CD4-positive, CD25-positive, alpha-beta regulatory T cell (primary cell): ENCODE measurements at places on chromosomes 1 and 21. TPM values are rescaled to one million over a fixed set of nuclear protein-coding genes. Genes with fewer than 3 reads are reported as not detected.

- DNase-seq = no peak
These were observed 599.1 kb downstream of the NPHP4 start for GRCh38 chr1:5393146-5393545.

- no peak for DNase-seq
These were observed 13.3 kb upstream of the BARHL2 start for GRCh38 chr1:90730243-90731022.

DNA sequence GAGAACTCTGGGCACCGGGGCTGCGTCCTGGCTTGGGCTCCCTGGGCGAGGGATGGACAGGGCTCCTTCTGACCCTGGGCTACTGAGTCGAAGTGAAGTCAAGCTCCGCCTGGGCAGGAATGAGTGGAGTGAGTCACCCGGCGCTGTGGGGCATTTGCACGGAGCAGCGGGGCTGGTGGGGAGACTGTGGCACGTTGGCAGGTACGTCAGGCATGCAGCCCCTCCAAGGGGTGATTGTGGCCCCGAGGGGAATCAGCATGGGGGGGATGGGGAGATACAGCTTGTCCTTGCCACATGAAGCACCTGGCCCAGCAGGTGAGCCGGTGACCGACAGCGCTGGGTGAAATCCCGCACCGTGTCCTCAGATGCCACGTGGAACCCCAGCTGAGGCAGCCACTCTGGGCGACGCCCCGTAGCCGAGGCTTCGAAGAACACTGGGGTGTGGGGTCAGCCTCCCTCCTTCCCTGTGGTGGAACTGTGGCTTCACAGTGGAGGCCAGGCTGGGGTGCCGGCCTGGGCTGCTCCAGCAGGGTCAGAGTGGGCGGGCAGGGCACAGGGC lies 62.3 kb downstream of the COL18A1 start:
- DNase-seq = no peak

GRCh38 chr1:205488074-205488723 lies 16.3 kb upstream of the CDK18 start:
- DNase-seq = peak; percentile 29

GRCh38 chr21:29164323-29164942 lies 34.0 kb downstream of the MAP3K7CL start:
- no peak for DNase-seq

RHD gene
- total RNA-seq = 0.20 TPM

DNA sequence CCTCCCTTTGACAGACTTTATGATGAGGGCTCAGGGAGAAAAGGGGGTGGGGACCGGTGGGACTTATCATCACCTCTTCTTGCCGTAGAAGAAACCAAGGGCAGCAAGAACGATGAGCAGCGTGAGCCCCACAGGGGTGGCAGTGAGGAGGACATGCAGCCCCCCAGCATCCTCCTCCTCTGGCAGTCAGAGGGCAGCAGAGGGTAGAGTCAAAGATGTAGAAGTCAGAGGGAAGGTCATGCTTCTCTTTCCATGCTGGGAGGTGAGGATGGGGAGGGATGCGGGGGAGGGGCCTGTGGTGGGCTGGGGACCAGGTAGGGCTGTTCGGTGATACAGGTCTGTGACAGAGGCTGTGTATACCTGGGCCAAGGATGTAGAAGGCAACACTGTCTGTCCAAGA lies 14.8 kb downstream of the INSRR start:
- DNase-seq = no peak

HLX gene
- total RNA-seq = 0.20 TPM

DNA sequence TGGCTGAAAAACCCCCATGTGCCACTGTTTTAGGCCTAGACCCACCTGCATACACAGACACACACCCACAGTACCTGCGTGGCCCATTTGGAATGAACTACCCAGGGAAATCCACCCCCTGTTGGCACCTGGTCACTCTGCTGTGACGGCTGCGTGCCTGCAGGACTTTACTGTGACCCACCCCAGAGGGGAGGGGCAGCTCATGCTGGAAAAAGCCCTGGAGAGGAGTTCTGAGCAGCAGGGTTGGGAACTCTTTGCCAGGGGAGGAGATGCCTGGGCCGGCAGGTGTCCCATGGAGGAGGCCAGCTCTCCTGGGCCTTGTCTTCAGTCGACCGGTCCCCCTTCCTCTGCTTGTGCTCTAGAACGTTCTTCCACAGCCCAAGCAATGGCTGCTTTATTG lies 87.3 kb upstream of the CSF3R start:
- no peak for DNase-seq

OR6K3 gene
- not detected for total RNA-seq

DNA sequence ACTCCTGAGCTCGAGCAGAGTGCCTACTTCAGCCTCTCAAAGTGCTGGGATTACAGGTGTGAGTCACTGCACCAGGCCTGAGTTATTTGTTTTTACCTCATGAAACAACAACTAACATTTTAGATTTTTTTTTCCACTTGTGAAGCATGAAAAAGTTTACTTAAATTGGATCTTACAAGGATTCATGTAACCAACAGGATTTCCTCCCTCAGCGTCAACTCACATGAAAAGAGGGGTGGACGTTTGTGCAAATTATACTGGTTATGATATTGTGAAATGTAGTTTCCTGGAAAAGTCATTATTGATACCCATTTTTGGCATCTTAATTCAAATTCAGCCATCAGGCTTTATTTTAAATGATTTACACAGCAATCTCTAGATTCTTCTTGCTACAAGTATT lies 6.5 kb downstream of the CNST start:
- DNase-seq = no peak

CADM3 gene
- total RNA-seq = not detected

GRCh38 chr1:244214009-244214967 lies 163.2 kb downstream of the ZBTB18 start:
- no peak for DNase-seq

GRCh38 chr21:32653326-32653901 lies 41.2 kb upstream of the CFAP298 start:
- DNase-seq = peak; percentile 43

GRCh38 chr1:67611846-67612245 lies 73.2 kb upstream of the GADD45A start:
- no peak for DNase-seq

DNA sequence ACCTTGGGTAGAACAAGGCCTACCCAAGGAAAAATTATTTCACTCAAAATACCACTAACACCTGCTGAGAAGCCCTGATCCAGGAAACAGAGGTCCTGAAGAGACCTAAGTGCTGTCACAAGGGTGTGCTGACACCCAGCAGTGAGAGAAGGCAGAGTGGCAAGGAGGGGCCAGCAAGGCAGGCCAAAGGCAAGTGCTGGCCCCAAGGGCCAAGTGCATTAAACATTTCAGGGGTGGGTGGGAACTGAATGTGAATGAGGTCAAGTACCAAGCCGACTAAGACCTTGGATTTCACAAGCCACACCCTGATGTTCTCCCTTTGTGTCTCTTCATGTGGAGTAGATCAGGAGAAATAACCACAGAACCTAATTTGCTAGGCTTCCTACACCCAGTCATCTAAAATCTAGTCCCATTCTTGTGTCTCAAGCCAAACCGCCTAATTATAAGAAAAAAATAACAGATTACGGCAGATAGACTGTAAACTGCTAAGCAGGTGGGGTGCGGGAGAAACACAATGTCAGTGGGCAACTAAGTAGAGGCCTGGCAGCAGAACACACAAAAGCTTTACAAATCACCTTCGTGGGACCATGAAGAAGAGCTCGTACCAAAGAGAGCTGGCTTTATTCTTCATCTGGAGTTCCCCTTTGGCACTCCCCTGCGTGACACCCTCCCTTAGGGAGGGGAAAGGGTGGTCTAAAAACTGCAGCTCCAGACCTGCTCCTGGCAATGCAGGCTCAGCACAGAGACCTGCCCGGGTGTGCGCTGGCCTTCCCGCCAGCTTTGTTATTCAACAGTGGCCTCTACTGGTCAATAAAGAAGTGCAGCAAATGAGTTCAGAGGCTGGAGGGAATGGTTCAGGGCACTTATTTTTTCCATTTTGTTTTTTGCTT lies 8.7 kb downstream of the UBE2G2 start:
- peak; percentile 62 for DNase-seq

DNA sequence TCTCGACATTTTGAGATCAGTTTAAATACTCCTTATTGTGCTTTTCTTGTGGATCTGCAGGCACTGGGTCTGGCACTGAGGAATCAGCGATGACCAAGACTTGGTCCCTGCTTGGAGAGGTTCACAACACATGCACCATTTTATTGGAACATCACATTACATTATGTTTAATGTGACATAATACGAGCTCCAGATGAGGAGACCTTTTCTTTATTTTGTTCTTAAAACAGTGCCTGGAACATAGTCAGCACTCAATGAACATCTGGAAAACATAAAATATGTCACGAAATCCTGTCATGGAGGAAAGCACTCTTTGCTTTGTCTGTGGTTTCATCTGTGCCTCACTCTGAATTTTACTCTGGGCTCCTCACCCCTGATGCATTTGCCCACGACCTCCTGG lies 110.7 kb downstream of the ST6GALNAC3 start:
- no peak for DNase-seq

GRCh38 chr1:167288390-167289074 lies 67.8 kb downstream of the POU2F1 start:
- no peak for DNase-seq

DNA sequence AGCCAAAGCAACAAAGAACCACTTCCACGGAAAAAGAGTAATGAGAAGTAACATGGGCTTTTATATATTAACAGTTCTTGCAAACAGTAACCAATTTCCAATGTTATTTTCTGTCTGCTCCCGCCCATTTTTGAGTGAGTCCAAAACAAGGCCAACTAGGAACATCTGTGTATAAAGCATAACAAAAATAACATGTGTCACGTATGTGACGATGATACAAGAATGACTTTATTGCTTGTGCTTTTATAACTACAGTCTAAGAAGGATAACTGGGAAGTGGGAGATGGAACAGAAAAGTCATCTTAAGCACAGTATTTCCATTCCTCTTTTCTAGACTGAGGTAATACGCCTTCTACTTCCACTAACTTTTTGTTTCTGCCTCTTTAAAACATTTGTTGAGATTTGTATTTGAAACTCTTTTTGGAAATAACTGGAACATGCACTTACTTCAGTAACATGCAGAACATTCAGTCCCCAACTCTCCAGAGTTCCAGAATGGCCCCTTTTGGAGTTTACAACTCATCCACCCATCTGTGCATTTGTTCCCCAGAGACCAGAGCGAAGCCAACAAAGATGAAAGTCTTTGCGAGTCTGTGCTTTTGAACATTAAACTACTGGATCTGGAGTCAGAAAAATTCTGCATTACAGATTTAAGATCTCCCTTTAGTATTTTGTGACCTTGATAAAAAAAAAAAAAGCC lies 143.0 kb upstream of the ZRANB2 start:
- no peak for DNase-seq

DNA sequence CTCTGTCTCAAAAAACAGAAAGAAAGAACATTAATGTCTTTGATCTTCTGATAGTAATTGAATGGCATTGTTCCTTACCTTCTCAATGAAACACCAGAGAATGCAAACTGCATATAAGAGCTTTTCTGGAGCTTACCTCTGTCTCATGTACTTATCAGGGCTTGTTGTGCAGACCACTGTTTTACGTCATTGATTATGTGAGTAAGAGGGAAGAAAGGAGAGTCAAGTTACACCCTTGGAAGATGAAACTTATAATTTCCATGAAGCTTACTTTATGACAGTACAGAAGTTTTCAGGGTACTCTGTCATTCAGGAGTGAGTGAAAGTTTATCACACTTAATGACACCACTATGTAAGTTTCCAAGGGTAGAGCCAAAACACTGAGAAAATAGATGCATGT lies 49.0 kb upstream of the MAB21L3 start:
- no peak for DNase-seq

FGR gene
- 0.15 TPM for total RNA-seq

GRCh38 chr1:186915555-186915954 lies 86.8 kb downstream of the PLA2G4A start:
- no peak for DNase-seq

PGBD5 gene
- not detected for total RNA-seq

RPS6KA1 gene
- 97.4 TPM for total RNA-seq

TNFSF4 gene
- 2.9 TPM for total RNA-seq

- DNase-seq = no peak
These were observed 85.6 kb downstream of the RGS7 start for GRCh38 chr1:241271427-241271826.

OR2T29 gene
- total RNA-seq = not detected

DNA sequence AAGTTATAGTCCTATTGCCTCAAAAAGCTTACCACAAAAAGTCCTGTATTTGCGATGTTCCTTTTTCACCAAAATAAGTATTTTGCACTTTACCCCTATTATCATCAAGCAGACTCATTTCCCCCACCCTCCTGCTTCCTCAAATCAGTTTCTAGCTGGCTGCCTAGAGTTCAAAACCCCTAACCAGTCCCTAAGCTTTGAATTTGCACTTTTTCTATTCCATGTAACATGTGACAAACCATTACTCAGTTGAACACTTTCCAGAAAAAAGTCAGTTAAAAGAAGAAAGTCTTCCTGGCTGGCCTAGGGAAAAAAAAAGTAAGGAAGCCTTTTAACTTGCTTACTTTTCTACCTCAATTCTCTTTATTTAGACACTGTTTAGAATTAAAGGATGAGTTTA lies 8.2 kb downstream of the CEP170 start:
- DNase-seq = no peak

XCL1 gene
- total RNA-seq = not detected

DNA sequence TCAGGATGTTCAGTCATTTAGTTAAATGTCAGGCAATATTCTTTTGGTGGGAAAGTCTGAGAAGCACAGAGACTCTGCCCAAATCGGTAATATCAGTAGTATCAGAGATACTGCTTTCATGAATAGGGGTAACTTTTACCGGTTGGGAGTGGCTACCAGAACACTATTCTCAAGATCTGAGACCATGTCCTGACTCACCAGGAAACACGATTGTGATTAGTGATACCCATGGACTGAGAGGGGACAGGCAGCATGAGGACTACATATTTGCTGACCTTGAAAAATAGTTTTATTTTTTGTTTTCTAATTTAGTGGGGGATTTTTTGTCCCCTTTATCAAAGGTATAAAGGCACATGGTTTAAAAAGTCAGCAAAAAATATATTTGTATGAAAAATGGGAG lies 76.0 kb upstream of the NEK2 start:
- DNase-seq = no peak

- DNase-seq = no peak
These were observed 80.2 kb downstream of the FMN2 start for GRCh38 chr1:240171907-240172306.

- peak; percentile 45 for DNase-seq
These were observed 1.4 kb downstream of the NIT1 start for GRCh38 chr1:161119092-161119903.

DNA sequence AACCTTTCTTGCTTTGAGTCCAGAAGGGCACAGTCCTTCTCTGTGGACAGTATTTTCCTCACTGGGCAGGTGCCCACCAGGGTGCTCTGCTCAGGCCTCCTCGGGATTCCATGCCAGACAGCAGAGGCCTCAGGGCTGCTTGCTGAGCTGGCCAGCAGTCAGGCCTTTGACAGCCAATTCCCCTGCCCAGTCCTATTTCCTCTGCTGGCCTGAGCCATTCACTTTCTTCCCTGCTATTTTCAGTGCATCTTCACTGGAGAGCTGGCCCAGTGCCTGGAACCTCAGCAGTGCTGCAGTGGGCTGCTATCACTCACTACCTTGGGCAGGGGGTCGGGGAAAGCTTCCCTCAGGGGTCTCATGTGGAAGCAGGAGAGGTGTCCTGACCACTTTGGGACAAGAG lies 33.2 kb downstream of the KCNA10 start:
- no peak for DNase-seq
